Fibroblast of upper back skin (primary cell): ENCODE measurements at places on chromosomes 2 and 18.

DNA sequence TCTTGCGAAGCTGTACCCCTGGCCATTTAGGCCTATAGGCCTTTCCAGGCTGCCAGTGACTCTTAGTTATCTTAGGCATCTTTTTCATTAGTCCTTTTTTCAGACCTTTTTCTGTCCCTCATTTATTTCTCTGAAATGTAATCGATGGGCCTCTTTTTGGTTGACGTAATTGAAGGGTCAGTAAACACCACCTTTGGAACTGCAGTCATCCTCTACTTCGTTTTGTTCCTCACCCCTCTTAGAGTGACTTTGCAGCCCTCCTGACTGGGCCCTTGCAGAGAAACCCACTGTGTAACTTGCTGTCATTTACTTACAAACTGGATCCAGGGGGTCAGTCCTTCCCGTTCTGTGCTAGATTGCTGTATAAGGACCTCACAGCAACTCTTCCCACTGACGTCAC is 23.2 kb downstream of the CENPO start:
- DNase-seq: no peak

- DNase-seq: no peak
Observed at GRCh38 chr2:230873661-230874401, 9.1 kb downstream of the ITM2C start.

GRCh38 chr2:221337957-221338685 is 234.0 kb downstream of the EPHA4 start:
- DNase-seq: no peak

GRCh38 chr2:7771781-7772180 is 854.6 kb downstream of the RNF144A start:
- no peak for DNase-seq

GRCh38 chr2:193326296-193326695 is 1131.6 kb upstream of the TMEFF2 start:
- no peak for DNase-seq

DNA sequence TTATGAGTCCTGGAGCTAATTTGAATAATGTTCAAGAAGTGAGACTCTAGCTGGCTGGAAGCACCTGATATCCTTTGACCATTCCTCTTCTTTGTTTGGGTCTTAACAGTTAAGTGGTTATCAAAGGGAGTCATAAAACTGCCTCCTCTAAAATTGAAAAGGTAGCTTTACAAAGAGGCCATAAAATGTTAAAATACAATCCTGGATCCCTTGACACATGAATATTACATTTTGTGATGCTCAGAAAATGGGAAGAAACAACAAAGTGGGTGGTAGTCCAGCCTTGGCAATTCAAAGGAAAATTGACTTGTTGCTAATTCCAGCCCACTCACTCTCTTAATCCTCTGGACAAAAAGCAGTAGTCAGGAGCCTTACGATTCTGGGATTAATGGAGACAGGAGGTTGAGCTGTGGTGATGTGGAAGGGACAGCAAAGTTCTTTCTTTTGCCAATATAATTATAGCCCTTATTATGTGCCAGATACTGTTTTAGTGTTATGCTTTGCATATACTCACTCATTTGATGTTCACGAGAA is 339.2 kb downstream of the PDE11A start:
- no peak for DNase-seq
